ELF-1 (cell line): ENCODE measurements at places on chromosomes 3 and 15.
A peak's percentile ranks its signal among the peaks of the same experiment; 100 is the strongest.

- no peak for DNase-seq
Observed at GRCh38 chr3:21508246-21508645, 242.8 kb downstream of the ZNF385D start.

GRCh38 chr3:23153436-23153835 lies 49.7 kb upstream of the UBE2E2 start:
- DNase-seq = no peak

- no peak for DNase-seq
Observed at GRCh38 chr15:48748535-48748934, 62.3 kb downstream of the CEP152 start.

DNA sequence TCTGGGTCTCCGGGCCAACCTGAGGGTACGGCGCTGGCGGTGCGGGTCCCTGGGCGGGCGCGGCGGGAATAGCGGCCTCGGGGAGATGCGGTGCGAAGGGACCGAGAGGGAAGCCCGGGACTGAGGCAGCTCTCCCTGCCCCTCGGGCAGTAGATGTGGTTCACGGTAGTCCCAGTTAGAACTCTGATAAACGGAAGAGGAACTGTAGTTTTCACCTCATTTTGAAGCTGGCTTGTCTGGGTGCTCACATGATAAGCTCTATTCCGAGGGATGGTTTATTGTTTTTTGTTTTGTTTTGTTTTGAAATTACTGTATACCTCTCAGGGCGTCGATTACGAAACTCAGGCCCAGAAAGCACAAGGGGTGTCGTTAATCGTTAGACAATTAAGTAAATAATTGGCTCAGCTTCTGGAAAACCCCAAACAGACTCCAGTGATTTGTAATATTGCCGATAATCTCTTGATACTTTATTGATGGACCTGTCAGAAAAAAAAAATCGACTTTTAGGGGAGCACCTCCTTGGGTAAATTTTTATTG lies 413 bp downstream of the NUSAP1 start:
- no peak for DNase-seq

DNA sequence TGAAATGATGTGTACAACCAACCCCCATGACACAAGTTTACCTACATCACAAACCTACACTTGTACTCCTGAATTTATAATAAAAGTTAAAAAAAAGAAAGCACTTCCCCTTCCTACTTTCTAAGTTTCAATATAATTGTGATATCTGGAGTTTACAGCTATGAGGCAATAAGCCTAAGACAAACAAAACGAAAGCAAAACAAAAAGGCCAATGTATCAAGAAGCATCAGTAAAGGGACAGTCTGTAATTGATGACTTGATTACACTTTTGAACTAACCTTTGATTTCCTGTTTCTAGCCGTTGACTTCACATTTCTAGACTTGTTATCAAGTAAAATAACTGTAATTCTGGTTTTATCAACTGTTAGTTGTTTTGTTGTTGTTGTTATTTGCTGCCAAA lies 187.5 kb upstream of the CNTN3 start:
- DNase-seq = no peak

GRCh38 chr15:100256970-100257650 lies 84.7 kb downstream of the ADAMTS17 start:
- DNase-seq = no peak

DNA sequence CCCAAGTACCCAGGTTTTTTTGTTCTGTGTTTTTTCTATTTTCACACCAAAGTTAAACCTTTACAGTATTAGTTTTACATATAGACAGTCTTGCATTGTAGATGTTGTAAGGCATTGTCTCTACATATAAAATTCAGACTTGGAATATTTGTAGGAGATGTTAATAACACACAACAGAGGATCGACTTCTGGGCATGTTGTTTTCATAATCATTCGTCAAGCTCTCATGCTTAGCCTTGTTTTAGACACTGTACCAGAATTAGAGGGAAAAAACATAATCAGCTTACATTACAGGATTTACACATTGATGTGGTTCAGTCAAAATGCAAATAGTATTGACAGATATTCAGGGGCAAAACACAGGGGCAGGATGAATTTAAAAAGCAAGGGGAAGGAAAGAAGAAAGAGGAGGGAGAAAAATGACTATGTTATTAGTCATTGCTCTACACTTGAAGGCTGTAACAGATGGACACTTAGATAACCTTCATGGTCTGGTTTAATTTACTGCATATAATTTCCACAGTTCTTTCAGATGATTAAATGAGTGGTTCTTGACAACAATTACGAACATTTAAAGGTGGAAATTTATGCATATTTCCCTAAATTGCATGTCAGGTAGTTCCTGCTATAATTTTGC lies 7.5 kb downstream of the CMSS1 start:
- DNase-seq = no peak

DNA sequence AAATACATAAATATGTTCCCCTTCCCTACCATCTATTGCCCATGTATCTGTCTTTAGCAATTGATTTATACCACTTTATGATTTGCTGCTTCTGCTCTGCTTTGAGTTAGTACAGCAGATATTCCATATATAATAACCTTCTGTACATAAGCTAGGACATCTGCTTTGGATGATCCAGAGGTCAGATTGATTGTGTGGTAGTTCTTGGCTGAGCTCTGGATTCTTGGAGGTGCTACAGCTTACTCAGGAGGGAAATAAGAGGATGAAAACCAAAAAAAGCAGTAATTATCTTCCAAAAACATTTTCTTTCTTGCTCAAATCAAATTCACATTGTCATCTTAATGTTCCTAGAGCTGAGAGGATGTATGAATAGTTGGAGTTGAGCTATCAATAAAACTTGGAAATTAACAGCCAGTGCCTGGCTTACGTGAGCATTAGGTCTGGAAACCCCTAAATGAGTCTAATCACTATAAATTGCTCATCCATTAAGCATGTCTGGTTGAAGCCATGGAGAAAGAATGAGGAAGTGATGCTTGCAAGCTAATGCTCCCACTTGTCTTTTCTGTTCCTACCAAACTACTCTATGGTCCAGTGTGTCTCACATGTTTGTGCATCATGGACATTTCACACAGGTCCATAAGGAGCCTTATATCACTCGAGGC lies 36.3 kb upstream of the TMEM42 start:
- DNase-seq = no peak

GRCh38 chr3:126136428-126137220 lies 43.8 kb downstream of the ALDH1L1 start:
- no peak for DNase-seq

- no peak for DNase-seq
Observed at GRCh38 chr3:9729419-9729818, 2.1 kb upstream of the BRPF1 start.

GRCh38 chr3:59388555-59389270 lies 338.9 kb upstream of the CFAP20DC start:
- DNase-seq = no peak

DNA sequence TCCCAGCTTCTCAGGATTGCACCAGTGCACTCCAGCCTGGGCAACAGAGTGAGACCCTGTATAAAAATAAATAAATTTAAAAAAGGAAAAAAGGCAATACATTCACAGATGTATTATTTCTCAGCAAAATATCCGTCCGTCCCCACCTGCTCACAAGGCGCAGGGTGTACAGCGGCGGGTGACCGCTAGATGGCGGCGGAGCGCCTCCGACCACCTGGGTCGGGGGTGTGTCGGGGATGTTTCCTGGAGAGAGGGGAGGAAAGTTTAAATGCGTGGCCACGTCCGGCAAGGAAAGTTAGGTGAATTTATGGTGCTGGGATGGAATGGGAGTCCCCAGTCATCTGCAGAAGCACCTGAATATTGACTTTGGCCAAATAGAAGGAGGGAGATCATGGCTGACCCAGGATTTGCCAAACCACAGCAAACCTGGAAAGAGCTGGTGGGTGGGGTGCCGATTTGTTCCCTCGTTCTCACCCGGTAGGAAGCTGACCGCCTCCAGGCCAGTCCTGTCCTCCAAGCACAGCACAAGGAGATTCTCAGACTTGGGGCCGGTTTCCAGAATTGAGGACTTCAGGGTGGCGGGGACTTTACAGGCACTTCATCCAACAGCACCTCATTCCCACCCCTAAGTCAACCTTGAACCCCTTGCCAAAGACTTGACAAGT lies 88.3 kb downstream of the TMEM266 start:
- peak; percentile 77 for DNase-seq

DNA sequence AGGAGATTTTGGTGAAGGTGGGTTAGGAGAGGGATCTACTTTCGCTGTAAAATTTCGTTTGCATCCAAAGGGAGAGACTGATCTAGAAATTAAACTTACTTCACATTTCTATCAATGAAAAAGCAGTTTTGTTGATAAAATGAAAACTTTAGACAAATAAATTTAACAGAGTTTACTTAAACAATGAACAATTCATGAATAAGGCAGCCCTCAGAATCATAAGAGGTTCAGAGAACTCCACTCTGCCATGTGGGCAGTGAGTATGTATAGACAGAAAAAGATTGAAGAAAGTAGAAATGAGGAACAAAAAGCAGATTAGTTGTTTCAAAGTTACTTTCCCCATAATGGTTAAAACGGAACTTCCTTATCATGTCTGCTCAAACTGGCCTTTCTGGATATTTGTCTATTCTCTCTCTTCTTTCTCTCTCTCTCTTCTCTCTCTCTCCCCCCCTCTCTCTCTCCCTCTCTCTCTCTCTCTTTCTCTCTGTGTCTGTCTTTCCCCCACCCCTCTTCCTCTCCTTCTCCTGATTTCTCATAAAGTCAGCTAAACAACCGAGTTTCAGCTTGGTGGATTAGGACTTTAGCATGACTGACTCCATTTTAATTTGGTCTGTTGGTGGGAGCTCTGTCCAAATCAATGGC lies 248.9 kb downstream of the TJP1 start:
- DNase-seq = no peak

GRCh38 chr3:128312271-128312670 lies 154.4 kb downstream of the DNAJB8 start:
- no peak for DNase-seq

- no peak for DNase-seq
Observed at GRCh38 chr3:123692041-123692440, 107.2 kb upstream of the HACD2 start.

DNA sequence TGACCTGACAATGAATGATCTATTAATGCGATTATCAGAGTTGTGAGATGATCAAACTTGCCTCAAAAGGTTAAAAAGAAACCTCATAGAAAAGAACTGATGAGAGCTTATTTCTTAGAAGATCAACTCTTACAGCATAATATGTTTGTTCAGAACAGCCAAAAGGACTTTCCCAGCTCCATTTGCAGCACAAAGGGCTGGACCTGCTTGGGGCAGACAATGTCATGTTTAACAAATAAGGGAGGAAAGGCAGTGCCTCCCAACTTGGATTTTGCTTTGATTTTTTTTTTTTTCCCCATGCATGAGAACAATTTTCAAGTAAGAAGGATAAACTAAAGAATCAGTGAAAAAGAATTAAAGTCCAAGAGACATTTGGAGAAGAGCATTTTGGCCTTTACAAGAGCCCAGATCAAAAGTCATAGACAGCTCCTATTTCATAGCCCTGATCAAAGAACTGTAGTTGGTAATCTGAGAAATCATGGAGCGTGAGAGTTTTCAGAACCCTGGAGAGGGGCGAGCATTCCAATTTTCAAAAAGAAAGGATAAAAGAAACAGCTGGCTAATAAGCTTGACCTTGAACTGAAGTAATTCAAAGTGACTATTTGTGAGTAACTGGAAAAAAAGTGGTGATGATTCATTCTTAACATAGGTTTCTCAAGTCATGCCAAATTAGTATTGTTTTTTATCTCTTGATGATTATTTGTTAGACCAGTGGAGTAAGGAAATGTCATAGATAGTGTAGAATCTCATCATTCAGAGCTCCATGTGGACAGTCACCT lies 136.0 kb upstream of the CFAP20DC start:
- peak; percentile 8 for DNase-seq

DNA sequence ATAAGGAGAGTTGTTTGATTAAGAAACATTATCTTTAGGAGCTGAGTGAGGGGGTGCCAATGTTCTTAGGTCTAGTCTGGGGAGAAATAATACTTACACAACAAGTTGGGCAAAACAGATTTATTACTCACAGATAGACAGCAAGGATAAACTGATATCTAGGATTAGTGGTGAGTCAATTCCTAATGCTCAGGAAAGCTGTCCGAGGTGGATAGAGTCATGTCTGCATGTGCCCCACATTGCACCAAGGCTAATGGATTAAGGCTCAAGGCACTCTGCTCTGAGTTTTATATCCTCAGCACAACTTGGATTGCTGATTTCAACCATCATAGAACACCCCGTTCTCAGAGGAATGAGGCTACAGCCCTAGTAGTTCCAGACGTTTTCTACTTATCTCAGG lies 1042.3 kb downstream of the OTOL1 start:
- DNase-seq = no peak

- DNase-seq = no peak
Observed at GRCh38 chr3:129442486-129442885, 2.5 kb downstream of the IFT122 start.

DNA sequence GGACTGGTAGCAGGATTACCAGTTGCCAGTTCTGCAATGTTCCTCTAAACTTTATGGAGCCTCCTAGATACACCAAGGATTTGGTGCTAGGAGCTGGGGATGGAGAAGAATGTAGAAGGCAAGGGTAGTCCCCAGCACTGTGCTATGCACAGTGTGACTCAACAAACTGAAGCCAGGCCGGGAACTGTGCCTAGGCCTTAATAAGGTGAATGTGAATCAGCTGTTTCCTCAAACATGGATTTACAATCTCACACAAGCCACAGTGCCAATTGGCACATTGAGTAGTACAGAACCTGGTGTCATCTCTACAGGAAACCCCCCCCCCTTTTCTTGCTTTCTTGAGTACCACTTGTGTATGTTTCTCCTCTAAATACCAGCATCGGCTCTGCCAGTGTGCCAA lies 32.5 kb downstream of the MRPS25 start:
- DNase-seq = no peak

DNA sequence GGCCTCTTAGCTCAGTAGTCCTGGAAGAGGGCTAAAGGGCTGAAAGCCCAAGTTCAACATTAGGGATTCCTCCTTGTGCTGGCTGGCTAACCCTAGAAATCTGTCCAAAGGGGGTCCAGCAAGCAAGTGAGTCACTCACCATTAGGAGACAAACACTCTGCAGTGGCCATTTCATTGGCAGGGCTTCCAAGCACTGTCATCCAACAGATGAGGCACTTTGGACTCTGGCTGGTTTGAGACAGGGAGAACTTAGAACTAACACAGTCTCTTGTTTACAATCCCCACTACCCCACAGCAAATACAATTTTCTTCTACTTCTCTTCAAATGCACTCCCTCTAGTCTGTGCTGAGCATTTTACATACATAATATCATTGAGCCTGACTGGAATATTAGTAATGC lies 10.1 kb upstream of the WNT5A start:
- no peak for DNase-seq

DNA sequence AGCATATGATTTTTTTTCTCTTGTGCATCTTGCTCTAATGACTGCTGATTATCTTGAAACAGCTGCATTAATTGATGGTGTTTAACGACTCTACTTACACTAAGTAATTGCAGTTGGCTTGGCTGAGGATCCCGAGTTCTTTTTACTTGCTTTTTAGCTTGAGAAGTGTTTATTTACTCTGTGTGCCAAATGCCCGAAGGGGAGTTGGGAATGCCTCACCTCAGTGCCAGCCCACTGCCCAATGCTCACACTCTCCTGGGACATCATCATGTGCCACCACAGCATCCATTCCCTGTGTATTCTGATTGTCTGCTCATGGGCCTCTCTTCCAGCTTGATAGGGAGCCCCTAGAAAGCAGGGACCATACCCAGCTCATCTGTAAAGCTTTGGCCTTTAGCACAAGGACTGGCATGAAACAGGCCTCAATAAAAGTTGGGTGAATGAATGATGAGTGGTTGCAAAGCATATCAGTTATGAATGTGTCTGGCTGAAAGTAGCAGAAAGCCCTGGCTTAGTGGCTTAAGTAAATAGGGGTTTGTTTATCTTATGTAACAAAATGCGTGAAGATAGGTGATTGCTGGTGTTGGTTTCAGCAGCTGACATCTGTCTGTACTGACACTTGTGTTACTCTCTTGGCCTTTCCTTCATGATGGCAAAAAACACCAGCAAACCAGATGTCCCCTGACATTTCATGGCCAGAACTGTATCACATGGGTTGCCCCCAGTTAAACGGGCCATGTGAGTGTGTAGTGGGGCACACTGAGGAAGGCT lies 8.1 kb downstream of the PXYLP1 start:
- no peak for DNase-seq
